ENCODE measurements at places on chromosomes 4 and X.

DNA sequence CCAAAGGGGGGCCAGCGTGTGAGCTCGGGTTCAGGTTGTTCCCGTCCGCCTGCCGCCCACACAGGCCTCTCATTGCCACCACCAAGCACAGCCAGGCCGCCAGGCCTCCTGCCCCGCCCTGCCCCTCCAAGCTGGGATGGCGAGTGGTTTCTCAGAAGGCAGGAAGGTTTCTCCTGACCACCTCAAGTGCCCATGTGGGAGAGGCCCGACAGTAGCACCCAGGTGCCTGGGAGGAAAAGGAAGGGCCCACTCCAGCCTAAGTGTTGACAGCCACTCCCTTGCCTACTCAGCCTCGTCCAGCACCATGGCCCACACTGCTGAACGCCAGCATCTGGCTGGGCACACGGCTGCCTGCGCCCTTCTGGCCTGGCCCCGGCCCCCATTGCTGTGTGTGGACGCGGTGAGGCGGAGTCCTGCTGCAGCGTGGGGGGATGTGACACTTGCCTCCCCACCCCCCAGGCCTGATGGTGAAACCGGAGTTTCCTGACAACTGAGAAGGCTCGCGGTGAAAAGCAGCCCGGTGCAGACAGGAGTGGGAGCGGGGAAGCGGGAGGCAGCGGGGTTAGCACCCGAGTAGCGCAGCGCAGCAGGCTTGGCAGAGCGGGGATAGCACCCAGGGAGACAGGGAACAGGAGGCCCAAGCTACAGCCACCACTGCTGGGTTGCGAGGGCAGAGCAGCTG is 19.2 kb downstream of the FLNA start:
- DNase-seq: no peak

DNA sequence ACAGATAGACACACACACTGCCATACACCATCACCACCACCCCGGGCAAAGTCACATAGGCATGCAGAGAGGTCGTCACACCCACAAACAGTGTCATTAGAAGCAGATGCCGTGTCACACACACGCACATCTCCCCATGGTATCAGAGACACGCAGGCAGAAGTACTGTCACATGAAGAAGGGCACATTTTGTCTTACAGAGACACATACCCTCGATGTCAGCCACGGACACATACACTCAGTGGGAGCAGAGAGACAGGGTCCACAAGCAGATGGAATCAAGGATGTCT is 3.3 kb downstream of the NALF2 start:
- DNase-seq: no peak

- no peak for DNase-seq
Measured at GRCh38 chr4:113561092-113561491, 200.4 kb downstream of the CAMK2D start.

DNA sequence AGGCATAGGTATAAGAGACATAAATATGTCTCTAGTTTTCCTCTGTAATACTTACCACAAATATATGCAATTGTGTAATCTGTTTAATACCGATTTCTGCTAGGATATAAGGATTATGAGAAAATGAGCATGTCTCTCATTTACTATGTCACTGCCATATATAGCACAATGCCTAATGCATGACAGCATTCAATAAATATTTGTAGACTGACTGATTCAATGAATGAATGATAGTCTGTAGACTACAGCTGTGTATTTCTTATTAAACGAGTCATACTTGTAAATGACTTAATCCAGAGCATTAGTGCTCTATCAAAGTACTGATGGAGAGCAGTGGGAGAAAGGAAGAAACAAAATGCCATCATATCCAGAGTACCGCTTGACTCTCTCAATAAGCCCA is 175.6 kb downstream of the PPP3CA start:
- DNase-seq: no peak

DNA sequence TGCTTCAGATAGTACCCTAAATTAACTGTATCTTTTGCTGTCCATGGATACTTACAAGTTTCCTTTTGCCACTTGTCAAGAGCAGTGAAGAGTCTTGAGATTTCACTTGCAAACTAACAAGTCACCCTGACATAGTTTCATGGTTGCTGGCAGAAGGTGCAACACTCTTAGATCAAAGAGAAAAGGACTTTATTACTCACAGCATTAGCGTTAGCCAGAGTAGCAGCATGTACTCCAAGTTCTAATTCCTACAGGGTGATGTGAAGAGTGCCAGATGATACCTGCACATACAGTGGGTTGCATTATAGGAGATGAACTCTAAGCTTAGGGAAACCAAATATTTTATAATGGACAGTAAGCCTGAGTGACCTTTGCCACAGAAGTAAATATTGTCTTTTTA is 47.9 kb downstream of the NDST3 start:
- no peak for DNase-seq

GRCh38 chrX:144601010-144601409 is 646.3 kb upstream of the SPANXN1 start:
- DNase-seq: no peak

- DNase-seq: no peak
Measured at GRCh38 chrX:119411959-119412358, 12.8 kb downstream of the SLC25A43 start.

GRCh38 chr4:144799486-144799885 is 153.5 kb downstream of the HHIP start:
- DNase-seq: no peak

- no peak for DNase-seq
Measured at GRCh38 chr4:139732991-139733570, 67.5 kb downstream of the MGST2 start.

DNA sequence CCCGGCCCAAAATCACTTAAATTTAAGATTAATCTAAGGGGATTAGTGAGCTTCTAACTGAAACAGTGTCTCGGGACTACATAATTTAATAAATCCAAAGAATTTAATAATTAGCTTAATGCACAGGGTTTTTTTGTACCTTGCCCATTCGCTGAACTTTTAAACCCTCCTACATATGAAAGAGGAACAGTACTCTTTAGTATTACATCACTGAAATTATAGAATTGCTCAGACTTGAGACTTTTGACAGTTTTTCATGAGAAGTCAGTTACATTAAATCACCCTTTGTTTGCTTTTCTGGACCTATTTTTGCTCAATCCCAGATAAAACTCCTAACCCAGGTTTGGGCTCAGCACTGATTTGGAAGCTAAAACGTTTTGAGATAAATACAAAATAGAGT is 2.4 kb upstream of the TADA2B start:
- DNase-seq: no peak

- DNase-seq: no peak
Measured at GRCh38 chrX:41630091-41630490, 58.7 kb upstream of the GPR34 start.

DNA sequence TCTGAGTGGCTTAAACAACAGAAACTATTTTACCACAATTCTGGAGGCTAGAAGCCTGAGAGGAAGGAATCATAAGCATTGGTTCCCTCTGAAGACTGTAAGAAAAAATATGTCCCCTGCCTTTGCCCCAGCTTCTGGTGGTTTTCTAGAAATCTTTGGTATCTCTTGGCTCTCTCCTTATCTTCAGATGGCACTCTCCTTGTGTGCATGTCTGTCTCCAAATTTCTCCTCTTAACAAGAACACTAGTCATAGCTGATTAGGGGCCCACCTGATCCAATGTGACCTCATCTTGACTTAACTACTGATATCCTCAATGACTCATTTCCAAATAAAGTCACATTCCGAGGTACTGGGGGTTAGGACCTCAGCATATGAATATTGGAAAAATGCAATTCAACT is 635.0 kb upstream of the NR3C2 start:
- no peak for DNase-seq

DNA sequence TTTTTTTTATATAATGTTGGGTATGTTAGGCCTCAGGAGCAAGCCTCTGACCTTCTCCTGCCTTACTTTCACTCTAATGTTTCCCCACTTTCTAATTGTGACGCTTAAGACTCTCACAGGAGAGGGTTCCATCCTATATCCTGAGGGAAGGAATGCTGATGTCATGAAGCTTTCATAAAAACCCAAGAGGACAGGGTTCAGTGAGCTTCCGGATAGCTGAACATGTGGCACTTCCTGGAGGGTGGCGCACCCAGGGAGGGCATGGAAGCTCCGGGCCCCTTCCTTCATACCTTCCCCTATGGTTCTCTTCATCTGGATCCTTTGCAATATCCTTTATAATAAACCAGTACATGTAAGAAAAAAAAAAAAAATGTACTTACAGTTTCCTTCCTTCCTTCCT is 48.0 kb upstream of the TMPRSS11E start:
- no peak for DNase-seq

GRCh38 chr4:180538384-180539057 is 1704.7 kb upstream of the TENM3 start:
- DNase-seq: no peak

DNA sequence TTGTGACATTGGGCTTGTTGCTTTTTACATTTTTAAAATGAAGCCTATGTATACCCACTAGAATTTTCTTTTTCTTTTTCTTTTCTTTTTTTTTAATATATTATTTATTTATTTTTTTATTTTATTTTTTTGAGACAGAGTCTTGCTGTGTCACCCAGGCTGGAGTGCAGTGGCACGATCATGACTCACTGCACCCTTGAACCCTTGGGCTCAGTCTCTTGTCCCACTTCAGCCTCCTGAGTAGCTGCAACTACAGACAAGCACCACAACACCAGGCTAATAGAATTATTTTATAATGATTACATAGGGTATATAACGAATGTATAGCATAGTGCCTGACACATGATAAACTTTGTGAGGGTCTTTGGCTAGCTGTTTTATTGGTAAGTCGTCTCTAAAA is 64.9 kb downstream of the RBPJ start:
- DNase-seq: no peak

GRCh38 chrX:155962906-155963305 is 34.6 kb upstream of the IL9R start:
- DNase-seq: no peak

GRCh38 chr4:56788081-56788480 is 33.4 kb downstream of the SPINK2 start:
- no peak for DNase-seq

- no peak for DNase-seq
Measured at GRCh38 chr4:180203349-180203748, 2039.9 kb upstream of the TENM3 start.

DNA sequence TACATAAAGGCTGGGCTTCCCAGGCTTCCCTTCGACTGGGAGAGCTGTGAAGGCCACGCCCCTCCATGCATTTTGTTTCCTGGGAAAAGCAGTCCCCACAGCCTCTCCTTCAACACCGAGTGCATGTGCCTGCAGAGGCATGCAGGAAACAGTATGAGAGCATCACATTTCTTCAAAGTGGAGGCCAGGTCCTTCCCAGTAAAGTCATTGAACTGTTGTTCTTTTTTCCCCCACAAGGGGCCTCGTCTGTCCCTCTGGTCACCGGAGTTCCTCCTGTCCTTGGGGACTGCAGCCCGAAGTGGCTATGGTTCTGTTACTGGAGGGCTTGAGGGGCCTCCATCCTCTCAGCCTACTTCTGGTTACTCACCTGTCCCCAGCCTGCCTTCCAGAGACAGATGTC is 56.0 kb downstream of the RAI2 start:
- no peak for DNase-seq

GRCh38 chrX:71292669-71293365 is 8.7 kb upstream of the ITGB1BP2 start:
- no peak for DNase-seq

- no peak for DNase-seq
Measured at GRCh38 chr4:89413518-89413917, 105.9 kb upstream of the GPRIN3 start.

DNA sequence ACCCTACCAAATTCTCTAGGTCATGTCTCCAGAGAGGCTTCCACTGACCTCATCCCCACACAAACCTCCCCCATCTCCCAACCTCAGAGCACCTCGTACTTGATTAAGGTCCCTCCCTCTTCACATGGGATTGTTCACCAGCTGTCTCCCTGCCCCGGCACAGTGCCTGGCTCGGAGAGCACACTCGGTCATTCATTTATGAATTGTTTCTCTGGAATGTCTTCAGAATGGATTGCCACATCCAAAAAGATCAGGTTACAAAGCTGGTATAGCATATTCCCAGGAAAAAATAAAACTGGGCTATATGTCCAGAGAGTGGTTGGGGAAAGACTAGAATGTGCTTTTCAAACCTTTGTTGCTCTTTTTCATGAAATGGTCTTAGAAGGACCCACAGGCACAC is 21.6 kb downstream of the JAKMIP1 start:
- no peak for DNase-seq

GRCh38 chr4:70761276-70761816 is 39.6 kb downstream of the RUFY3 start:
- DNase-seq: no peak

- DNase-seq: no peak
Measured at GRCh38 chr4:27000122-27000521, 139.5 kb downstream of the STIM2 start.

- DNase-seq: peak; percentile 23
Measured at GRCh38 chr4:183722731-183723560, 63.9 kb downstream of the TRAPPC11 start.

DNA sequence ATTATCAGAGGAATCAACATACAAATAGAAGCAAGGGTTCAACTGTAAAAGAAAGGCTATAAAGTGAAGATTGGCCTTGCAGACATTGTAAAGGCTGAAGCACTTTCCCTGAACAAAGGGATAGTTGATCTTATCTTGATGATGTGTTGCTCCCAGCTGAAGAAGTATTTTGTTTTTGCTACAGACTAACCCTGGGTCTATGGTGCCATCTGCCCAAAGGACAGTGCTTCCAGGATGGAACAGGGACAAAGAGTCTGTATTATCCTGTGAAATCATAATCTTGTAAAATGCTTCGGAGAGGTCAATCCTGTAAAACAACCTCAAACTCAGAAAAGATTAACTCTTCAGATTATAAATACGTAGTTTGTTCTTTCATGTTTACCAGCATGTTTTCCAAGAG is 251.7 kb upstream of the ANKRD50 start:
- no peak for DNase-seq

GRCh38 chr4:174281901-174282300 is 1.6 kb downstream of the FBXO8 start:
- no peak for DNase-seq

DNA sequence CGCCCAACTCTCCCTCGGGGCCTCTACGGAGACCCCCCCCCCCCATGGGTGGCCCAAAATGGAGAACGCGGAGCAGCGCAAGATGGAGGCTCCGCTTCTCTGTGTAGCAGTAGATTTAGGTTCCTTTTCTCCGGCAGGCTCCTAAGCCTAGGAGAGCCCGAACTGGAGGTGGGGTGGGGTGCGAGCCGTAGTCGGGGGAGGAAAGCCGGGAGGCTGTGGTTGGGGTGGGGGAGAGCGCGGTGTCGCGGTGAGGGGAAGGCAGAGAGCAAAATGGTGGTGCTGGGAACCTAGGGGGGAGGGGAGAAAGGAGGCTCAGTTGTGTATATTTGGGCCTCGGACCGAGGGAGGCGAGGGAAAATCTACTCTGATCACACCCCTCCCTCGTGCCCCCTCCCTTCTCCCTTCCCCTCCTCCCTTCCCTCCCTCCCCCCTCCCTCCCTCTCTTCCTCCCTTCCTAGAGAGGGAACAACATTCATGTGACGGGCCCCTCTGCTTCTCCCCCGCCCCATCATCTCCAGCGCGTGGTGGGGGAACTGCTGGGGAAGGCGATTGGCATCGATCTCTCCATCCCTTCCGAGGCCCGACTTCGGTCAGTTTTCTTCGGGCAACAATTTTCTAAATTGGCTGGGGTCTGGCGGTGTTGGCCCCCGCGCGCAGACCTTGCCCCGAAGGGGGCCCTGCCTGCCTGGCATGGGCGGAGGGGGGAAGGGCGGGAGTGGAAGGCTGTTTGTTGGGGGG is at the start of gene STAG2:
Gene STAG2 (plus strand): TSS at position 439 of the 738 bp plus-strand sequence. CDS start 60,922 bp downstream, outside the sequence.
- DNase-seq: peak; percentile 34
